Vagina (tissue), 2 donors: ENCODE measurements at places on chromosomes 4 and X. TPM values are rescaled to one million over a fixed set of nuclear protein-coding genes. Genes with fewer than 3 reads are reported as not detected.
A peak's percentile ranks its signal among the peaks of the same experiment; 100 is the strongest.

The CNGA1 gene
- 2.0 TPM for total RNA-seq

The IQCM gene
- total RNA-seq: not detected

GRCh38 chrX:311156-312129 lies 7.2 kb downstream of the GTPBP6 start:
- DNase-seq: no peak

DNA sequence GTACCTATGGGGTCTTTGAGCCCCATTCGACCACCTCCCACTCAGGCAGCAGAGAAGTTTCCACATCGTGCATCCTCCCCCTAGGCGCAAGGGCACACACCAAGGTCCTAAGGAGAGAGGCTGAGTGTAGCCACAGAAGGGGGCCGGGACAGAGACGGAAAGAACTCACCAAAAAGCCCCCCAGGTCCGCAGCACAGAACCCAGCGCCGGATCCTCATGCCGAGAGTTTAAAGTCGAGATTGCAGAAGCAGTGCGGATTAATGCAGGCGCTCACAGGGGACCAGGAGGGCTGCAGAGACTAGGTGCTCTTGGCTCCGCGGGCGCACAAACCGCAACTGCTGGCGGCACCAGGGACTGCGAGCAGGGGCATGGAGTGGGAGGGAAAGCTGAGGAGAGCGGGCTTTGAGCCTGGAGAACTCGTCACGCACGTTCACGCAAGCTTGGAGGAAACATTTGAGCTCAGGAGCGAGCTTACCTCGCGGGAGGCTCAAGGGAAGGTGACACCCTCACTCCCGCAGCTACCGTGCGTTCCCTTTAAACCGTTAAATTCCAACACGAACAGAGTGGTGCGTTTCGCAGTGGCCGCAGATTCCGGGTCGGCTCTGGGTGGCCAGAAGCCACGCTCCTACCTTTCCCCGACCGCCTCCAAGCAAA lies 8.5 kb downstream of the NKX3-2 start:
- DNase-seq: no peak

GRCh38 chr4:56995525-56995924 lies 16.8 kb downstream of the POLR2B start:
- DNase-seq: no peak

GRCh38 chr4:85873566-85873965 lies 398.6 kb downstream of the ARHGAP24 start:
- DNase-seq: no peak

DNA sequence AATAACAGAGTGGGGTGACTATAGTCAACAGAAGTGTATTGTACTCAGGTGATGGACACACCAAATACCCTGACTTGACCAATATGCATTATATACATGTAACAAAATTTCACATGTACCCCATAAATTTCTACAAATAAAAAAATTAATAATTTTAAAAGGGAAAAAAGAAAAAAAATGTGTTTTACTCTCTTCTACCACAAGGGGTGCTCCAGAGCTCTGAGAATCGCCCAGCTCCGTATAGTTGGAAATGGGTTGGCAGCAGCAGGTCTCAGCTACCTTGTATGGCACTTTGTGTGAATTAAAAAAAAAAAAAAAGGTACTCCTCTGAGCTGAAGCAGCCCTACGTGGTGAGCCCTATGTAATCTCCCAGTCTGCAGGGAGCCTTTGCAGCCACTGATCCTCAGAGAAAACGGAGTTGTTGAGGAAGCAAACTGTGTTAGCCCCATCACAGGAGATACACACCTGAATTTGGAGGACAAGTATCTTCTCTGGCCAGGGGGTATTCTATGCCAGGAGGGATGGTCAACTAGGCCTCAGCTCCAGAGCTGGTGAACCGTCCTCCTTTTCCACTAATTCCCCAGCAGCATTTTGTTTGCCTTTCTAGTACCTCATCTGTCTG lies 17.2 kb upstream of the POLA1 start:
- no peak for DNase-seq

DNA sequence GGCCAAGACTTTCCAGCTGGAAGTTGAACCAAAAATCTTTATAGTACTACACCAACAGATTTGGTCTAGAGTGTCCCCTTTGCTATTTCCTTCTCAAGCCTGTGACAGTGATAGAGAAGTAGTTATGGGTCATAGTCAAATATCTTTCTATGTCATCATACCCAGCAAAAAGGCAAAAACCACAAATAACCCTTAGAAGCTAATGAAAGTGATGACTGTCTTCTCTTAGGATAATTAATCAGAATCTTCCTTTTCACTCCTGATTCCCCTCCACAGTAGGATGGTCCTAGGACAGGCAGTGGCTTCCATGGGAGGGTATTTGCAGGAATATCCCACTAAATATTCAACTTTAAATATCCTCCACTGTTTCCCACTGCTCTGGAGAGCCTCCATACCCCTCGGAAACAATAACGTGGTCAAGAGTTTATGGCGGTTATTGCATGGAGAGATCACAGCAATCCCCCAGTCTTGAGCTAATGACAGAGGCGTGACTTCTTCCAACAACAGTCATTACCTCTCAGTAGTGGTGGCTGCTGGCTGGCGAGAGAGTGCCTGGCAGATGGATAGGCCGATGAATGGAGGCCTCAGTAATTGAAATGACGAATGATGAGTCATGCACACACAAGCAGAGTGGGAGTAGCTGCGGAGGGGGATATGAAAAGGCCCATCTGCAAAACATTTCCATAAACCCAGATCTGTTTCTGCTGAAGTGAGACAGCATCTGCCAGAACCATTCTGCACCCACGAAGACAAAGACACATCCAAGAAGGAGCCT lies 154.9 kb downstream of the STK32B start:
- DNase-seq: peak; percentile 92

GRCh38 chr4:187135878-187136277 lies 412.2 kb upstream of the FAT1 start:
- no peak for DNase-seq

- no peak for DNase-seq
Observed at GRCh38 chrX:84339507-84340364, 151.7 kb upstream of the RPS6KA6 start.

GRCh38 chrX:115177932-115178331 lies 11.3 kb upstream of the RBMXL3 start:
- DNase-seq: no peak

The ARSJ gene
- 5.4 TPM for total RNA-seq

- DNase-seq: no peak
Observed at GRCh38 chrX:32448320-32448719, 763.0 kb downstream of the DMD start.

- DNase-seq: no peak
Observed at GRCh38 chrX:109049416-109049815, 313.1 kb upstream of the IRS4 start.

DNA sequence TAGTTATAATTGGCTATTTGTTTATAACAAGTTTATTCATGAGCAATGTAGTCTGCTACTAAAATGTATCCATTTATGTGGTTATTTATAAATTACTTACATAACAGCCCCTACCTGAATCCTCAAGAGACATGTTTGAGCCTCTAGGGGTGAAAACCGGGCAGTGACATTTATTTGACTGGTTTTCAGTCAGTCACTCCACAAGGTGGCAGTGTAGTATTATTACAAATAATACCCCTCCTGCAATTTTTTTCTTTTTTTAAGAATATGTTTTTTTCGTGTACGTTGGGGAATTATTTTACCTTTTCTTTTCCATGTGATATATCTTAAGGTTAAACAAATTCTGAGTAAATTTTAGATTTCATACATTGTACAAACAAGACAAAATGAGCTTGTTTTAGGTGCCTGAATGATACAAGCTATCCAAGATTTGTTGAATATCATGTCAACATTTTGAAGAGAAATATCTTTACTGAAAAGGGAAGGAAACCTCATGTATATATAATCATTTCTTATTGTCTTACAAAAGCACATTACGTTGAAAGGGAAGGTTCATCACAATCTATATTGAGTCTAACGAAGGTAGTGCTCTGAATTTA lies 598.7 kb upstream of the TECRL start:
- no peak for DNase-seq

GRCh38 chr4:183266371-183266770 lies 53.7 kb downstream of the CLDN22 start:
- no peak for DNase-seq

The ABCD1 gene
- 11.0 TPM for total RNA-seq

DNA sequence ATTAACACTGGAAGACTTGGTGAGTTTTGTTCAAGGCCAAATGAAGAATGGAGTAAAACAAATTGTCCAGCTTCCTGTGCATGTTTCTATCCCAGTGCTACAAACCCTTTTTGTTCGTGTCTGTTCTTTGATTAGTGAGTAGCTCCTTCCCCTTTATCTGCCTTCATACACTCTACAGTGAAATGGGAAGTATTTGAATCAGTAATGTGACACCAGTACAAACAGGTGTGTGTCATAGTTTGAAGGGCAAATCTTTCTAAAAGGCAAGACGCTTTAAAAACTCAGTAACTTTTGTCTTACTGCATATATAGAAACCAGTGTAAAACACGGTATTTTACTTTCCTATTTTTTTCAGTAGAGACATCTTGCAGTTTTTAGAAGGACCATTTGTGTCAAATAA lies 5.9 kb downstream of the ARHGEF38 start:
- DNase-seq: no peak

DNA sequence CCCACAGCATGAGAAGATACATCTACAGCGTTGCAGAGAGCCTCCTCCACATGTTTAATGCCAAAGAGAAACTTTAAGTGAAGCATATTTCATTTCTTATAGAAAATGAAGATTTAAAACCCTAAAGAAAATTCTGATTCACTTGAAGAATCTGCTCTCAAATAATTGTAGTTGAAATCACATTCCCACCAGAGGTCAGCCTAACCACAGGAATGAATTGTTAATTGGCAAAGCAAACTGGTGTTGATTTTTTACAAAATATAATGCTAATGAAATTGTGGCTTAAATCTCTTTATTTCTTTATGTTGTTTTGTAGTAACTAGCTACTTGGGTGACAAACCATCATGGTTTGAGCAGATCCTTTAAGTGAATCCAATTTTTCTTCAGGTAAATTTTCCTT lies 31.1 kb upstream of the WDR17 start:
- no peak for DNase-seq

DNA sequence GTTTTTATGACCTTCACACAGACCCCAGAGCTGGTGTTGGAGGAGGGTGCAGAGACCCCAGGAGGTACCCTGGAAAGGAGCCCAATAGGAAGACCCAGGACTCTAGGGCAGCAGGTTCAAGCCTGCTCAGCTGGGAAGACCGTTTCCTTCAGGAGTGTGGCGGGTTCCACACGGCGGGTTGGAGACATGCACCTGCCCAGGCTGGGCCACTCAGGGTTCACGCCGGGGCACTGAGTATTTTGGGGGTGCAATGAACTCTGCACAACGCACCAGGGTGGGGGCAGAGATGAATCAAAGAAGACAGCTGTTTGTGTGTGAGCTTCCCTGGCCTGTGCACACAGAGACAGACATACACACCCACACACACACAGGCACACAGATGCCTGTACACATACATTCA lies 52.5 kb upstream of the PPP2R3B start:
- no peak for DNase-seq

- DNase-seq: no peak
Observed at GRCh38 chr4:185082561-185082960, 60.5 kb upstream of the SLC25A4 start.

GRCh38 chrX:21840193-21840545 lies 752 bp downstream of the MBTPS2 start:
- DNase-seq: no peak

The HTN1 gene
- not detected for total RNA-seq

GRCh38 chr4:182449930-182450439 lies 206.8 kb downstream of the TENM3 start:
- DNase-seq: no peak

DNA sequence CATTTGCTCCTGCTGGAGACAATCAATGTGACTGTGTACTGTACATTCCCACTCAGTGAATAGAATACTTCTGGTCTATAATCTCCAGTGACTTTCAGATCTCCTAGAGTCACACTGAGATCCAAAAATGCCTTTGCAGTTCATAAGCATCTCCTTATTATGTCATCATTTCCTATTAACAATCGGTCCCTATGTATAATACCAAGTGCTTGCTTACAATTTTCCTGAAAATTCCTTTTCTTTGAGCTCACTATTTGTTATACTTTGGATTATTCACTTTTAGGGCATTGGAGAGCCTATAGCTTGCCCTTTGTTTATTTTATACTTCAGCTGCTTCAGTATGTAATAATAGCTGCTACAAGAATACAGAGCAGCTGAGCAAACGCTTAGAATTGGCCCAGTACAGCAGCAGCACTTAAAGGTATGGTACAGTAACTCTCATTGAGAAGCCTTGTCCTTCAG lies 313.0 kb downstream of the DCTD start:
- no peak for DNase-seq

DNA sequence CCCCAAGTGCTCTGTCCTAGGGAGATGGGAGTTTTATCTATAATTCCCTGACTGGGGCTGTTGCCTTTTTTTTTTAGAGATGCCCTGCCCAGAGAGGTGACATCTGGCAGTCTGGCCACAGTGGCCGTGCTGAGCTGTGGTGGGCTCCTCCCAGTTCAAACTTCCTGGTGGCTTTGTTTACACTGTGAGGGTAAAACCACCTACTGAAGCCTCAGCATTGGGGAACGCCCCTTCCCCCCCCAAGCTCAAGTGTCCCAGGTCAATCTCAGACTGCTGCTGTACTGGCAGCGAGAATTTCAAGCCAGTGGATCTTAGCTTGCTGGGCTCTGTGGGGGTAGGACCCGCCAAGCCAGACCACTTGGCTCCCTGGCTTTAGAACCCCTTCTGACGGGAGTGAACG lies 38.3 kb upstream of the CBLL2 start:
- no peak for DNase-seq

GRCh38 chrX:7372825-7373525 lies 225.0 kb upstream of the PUDP start:
- DNase-seq: no peak

The BEX4 gene
- 32.7 TPM for total RNA-seq

DNA sequence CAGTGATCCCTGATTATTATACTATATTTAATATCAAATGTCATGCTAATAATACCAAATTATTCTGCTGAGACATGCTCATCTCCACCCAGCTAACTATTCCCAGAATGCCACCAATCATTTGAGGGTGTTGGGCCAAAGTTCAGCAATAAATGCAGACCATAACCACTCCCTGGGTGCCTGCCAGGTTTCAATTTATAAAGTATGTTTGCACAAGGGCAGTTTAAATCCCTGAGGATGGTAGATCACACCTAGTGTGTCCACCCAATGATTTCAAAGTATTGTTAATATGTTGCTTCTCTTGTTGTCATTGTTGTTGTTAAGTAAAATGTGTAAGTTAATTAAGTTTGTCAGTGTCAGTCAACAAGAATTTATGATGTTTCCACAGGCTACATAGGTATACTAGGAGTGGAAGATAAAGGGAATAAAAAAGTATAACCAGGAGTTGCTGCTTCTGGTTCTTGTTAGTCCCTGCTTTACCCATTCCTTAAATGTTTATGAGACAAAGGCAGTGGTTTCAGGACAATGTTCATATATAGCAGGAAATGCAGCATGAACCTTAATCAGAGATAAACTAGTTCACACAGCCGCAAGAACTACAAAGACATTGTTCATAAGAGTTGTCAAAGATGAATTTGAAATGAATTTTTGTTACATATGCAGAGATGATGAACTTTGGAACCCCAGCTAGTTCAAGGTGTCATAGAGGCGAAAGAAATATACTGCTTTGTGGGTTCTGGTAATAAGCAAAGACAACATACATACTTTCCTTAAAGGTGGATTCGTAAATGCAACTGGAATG lies 25.5 kb downstream of the HPGD start:
- no peak for DNase-seq
